ENCODE measurements at places on chromosomes 11 and 22. TPM values are rescaled to one million over a fixed set of nuclear protein-coding genes. Genes with fewer than 3 reads are reported as not detected.

- no peak for DNase-seq
Measured at GRCh38 chr11:21560466-21560975, 632.4 kb upstream of the ANO5 start.

GRCh38 chr11:85089654-85090053, 537.5 kb downstream of the DLG2 start:
- no peak for DNase-seq

DNA sequence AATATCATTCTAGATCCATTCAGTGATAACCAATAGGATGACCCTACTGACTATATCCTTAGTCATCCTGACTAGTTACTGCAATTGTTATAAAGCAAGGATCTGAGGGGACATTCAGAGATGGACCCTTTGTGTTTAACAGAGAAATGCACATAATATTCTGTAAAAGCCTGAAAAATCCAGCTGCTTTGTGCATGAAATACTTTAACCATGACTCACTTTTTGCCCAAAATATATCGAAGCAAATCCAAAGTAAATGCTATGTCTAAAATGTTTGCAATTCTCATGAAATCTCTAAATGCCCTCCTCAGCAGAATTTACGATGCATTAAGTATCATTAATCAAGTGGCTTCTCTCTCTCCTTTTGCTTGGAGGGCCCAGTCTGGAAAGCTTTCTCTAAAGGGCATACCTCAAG, 178.8 kb upstream of the MTMR2 start:
- DNase-seq, result no peak

DNA sequence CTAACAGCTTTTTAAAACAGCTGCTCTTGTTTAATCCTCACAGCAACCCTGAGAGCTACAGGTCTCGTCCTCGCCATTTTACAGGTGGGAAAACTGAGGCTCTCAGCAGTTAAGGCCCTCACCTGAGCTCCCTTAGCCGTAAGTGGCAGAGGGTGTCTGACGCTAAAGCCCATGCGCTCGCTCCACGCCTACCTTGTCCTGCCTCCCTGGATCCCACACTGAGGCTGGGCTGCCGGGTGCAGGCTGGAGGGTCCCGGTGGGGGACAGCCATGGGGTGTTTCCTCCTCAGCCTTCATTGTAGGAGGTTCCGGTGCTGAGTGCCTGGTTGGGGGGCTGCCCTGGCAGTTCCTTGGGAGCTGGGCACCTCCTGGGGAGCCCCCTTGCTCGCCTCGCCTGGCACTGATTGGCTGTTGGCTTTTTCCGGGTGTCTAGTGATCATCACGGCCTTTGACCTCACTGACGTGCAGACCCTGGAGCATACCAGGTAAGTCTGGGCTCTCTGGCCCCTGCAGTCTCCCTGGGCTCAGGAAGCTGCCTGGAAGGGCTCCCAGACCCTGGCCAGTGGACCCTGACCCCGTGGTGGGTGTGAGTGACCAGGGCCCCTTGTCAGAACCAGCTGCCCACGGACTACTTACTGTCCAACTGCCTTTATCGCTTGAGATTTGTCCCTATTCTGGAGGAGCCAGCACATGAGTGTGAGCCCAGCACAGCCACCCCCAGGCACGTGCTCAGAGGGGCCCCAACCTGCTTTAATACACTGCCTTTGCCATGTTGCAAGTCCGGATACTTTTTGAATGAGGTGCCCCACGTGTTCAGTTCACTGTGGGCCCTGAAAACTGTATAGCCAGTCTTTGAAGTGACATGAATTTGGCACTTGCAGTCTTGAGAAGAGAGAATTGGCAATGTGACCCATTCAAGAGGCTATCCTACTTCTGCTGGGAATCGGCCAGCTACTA, 12.6 kb downstream of the RAB36 start:
- no peak for DNase-seq

DNA sequence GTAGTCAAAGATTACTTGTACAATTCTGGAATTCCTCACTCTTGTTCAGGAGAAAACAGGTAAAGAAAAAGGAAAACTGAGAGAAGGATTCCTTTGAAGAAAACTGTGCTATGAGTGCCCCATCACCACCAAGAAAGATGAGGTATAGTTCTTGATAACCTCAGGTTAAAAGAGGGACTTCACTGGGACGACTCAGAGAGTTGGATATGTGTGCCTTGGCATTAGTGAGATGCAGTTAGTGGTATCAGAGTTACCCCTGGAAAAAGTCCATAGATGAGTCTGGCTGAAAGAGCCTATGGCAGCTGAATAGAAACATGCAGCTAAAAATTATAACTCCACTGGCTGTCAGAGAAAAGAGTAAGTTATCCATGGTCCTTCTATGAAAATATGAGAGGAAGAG, 28.8 kb downstream of the LPXN start:
- no peak for DNase-seq

GRCh38 chr22:45098056-45098455, 65.7 kb upstream of the NUP50 start:
- no peak for DNase-seq

DNA sequence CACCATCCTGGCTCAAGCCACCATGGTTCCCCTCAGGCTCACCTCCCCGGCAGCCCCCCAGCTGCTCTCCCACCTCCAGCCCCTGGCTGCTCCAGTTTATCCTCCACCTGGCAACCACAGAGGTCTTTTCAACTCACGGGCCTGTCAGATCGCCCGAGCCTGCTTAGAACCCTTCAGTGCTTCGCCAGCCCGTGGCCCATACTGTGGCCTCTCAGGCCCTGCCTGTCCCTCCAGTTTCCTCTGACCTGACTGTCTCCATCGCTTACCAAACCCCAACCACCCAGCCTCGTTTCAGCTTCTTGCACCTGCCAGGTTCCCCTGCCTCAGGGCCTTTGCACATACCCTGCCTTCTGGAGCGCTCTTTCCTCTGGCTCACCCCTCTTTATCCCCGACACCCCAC, 6.9 kb downstream of the KCNC1 start:
- no peak for DNase-seq

DNA sequence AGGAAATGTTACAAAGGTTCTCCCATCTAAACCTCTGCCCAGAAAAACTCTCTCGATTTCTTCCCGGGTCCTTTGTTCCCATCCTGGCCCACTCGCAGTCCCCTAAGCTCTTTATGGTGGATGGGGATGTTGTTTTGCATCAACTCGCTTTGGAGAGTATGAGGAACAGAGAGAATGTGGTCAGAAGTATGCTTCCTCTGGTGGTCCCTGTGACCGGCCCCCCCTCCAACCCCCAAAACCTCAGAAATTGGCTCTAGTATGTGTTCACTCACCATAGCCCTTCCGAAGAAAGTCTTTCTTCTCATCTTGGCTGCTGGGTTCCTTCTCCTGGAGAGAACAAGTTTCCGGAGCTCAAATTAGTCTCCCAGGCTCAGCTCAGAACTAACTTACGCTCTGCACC, 54.4 kb downstream of the GRAMD1B start:
- no peak for DNase-seq

C11orf86 gene
- not detected for total RNA-seq

- DNase-seq, result no peak
Measured at GRCh38 chr11:110894224-110894623, 182.0 kb upstream of the ARHGAP20 start.

CCDC157 gene
- 2.1 TPM for total RNA-seq

DNA sequence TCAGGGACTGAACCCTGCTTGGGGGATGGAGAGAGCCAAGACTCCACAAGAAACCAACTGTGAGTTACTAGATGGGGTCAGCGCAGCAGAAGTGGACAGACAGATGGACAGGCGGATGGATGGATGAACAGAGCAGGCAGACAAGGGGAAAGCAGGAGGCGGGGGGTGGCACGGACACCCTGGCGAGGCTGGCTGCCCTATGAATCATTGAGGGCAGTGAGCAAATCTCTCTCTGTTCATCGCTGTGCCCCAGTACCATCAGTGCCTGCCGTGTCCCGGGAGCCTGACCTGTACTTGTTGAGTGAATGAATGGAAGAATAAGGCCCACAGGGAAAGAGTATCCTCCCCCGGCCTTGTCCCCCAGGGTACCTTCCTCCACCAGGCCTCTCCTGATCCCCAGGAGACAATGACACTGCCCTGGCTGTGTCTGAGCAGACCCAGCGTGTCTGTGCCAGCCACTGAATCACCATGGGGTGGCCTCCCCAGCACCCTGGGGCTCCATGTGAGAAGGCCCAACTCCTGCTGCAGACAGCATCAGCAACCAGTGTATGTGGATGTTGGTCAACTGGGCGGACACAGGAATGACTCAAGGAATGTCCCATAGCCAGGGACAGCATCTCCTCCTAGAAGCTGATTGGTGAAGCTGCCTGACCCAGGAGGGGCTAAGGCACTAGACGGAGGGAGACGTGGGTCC, 5.1 kb upstream of the KLHL35 start:
- DNase-seq, result no peak

GRCh38 chr11:94650756-94651155, 83.6 kb downstream of the PIWIL4 start:
- no peak for DNase-seq
